ENCODE measurements at places on chromosomes 12 and 14.

DNA sequence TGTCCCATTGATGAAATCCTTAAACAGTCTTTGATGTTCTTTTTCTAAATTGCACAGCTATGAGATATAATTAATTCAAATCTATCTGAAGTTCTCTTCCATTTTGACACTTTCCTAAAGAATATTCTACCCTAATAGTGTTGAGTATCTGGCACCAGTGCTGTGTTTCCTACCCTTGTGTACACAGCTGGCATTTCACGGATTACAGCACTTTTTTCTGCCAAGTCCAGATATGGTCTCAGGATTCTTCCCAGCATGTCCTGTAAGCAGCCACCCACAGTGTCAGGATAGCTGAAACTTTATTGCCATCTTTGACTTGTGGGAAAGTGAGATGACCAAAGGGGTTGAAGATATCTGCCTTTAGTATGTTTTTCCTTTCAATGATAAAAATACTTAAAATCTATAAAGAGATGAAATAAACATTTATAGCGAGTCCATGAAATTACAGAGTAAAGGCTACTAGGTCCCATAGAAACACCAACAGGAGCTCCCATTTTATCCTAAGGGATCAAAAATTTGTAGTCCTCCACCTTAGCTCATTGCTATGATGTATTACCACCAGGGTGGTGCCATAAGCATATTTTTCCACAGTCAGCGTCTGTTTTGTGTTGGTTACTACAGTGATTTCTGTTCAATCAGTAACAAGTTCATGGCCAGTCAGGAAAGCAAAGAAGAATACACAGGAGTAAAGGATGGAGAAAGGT is 96.7 kb downstream of the TRHDE start:
- DNase-seq: no peak

GRCh38 chr12:64682572-64683277 is 72.4 kb downstream of the RASSF3 start:
- no peak for DNase-seq

- DNase-seq: no peak
Observed at GRCh38 chr14:55717621-55718020, 137.6 kb downstream of the KTN1 start.

DNA sequence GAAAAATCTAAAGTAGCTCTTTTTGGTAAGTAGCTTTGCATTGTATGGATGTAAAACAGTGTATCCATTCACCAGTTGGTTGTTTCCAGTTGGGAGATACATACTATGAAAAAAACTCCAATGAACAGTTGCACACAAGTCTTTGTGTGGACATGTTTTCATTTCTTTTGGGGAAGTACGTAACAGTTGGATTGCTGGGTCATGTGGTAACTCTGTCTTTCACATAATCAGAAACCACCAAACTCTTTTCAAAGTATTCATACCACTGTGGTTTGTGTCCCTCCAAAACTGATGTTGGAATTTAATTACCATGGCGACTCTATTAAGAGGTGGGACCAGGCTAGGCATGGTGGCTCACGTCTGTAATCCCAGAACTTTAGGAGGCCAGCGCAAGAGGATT is 58.9 kb upstream of the RESF1 start:
- no peak for DNase-seq

DNA sequence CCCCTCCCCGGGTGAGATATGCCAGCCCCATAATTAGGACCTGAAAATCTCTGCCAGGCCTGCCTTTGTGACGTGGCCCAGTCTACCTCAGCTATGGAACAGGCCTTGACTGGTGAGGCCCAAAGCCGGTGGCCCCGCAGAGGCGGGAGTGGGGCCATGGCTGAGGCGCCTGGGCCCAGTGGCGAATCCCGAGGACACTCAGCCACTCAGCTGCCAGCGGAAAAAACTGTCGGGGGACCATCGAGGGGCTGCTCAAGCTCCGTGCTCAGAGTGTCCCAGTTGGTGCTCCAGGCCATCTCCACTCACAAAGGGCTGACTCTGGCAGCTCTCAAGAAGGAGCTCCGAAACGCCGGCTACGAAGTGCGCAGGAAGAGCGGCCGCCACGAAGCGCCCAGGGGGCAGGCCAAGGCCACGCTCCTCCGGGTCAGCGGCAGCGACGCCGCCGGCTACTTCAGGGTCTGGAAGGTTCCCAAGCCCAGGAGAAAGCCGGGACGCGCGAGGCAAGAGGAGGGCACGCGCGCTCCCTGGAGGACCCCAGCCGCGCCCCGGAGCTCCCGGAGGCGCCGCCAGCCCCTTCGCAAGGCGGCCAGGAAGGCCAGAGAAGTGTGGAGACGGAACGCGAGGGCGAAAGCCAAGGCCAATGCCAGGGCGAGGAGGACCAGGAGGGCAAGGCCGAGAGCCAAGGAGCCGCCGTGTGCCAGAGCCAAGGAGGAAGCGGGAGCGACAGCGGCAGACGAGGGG is 21.4 kb downstream of the ZNF641 start:
- DNase-seq: no peak

- no peak for DNase-seq
Observed at GRCh38 chr14:95121911-95122620, 35.3 kb downstream of the DICER1 start.

GRCh38 chr14:23269193-23269592 is 16.7 kb downstream of the HOMEZ start:
- no peak for DNase-seq

DNA sequence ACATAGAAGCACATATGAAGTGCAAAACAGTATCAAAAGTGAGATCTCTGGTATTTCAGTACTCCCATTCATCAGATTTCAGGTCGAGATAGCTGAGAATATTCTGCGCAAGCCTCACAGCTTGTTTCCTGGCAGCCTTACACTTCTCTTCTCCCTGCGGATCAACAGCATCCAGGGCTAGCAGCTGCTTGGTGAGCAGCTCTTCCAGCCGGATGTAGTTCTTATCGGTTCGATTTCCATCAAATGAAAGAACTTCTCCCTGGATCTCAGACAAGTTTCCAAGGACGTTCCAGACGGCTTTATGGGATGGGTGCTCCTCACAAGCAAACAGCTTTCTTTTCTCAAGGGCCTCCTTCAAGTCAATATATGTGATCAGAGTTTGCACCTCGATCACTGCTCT is 2.7 kb downstream of the BAG5 start:
- no peak for DNase-seq

GRCh38 chr12:92140896-92141536 is 4.6 kb downstream of the BTG1 start:
- DNase-seq: no peak

GRCh38 chr14:24131549-24131966 is 1.1 kb downstream of the FITM1 start:
- no peak for DNase-seq

DNA sequence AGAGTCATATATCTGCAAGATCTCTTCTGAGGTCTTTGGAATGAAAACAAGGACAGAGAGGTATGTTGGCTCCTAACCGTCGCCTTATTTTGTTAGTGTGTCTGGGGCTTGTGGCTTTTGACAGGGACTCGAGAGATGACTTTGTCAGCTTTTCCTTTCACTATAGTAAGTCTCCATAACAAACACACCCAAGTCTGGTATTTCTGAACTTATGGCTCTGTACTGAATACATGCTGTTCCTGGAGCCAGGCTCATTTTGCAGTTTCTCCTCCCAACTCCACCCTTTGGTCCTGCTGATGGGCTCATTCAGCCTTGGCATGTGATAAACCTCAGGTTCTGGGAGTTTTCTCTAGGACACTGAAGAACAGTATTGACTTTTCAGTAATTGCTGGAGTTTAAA is 27.7 kb upstream of the TMED10 start:
- DNase-seq: no peak

DNA sequence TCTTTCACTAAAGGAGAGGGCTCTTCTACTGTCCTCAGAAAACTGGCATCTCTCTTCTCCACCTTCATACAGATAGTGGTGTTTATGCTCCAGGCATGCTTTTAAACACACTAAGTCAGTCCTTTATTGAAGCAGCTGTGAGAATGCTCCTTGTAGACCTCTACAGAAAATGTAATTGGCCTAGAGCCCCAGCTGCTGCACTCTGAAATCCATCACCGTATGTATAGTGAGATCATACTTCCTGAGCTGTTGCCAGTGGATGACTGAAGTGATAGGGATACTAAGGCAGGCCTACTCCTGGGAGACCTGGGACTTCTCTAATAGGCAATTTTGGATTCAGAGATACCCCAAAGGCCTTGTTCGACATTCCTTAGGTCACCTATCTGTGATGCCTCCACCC is 535.4 kb downstream of the RPS29 start:
- no peak for DNase-seq

GRCh38 chr14:61524936-61525292 is 170.4 kb upstream of the HIF1A start:
- DNase-seq: no peak

DNA sequence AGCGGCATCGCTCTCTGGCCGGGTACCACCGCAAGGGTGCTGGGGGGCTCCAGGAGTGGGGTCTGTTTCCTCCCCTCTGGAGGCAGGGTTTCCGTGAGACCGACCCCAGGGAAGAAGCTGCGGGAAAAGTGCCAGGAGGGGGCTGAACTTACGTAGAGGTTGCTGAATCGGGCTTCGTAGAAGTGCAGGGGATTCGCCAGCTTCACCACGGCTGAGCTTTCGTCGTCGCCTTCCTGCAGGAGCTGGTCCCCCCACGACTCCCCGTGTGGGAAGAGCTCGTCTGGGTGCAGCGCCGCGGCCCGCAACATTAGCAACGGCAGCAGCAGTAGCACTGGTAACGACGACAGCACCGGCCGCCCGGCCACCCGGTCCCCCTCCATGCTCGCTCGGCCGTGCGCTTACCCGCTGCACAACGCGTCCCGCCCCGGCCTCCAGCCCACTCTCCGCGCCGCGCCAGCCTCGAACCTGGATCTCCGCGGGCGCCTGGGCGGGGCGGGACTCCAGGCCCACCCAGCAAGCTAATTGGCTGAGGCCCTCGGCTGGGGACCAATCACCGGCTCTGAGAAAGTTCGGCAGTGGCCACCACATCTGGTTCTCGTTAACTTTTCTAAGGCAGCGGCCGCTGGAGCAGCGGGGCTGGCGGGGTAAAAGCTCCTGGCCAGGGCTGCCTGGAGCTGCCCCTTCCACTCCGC is at the start of gene NID2:
TSS of gene NID2 (minus strand) at position 445 of the 692 bp plus-strand sequence. CDS start at position 380, 65 bp downstream.
- DNase-seq: no peak

GRCh38 chr14:50476134-50476533 is 56.2 kb downstream of the MAP4K5 start:
- no peak for DNase-seq

DNA sequence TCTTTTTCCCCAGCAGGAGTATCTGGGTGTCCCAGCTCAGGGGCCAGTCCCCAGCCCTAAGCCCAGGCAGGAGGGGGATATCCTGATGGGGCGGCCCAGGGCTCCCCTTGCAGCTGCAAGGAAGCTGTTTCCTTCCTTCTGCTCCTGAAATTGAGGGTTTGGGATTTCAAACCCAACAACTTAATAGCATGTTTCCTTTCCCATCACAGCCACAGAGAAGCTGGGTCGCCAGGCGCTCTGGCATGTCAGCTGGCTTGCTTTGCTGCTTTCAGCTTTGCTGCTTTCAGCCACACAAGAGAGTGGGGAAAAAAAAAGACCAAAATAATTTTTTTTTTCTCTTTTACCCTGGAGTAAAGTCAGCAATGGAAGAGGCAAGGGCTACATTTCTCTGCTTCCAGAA is 30.0 kb downstream of the HVCN1 start:
- DNase-seq: no peak

DNA sequence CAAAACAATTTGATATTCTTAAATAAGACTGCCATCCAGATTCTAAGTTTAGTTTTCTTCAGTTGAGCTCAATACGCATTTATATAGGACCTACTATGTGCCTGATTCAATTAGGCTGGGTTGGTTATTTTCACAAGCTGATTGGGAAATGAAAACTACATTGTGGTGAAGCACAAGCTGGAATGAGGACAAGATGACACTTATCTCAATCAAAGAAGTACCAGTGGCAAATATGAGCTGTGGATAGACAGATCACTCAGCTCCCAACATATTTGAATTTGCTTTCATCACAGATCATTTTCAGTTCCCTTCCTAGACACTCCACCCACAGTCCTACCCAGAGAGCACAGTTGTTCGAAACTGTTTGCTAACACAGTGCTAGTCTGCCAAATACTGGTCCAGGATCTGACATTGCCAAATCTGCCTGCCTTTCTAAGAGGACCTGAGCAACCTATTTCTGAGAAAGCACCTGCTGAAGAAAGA is 74.7 kb downstream of the LLPH start:
- DNase-seq: no peak

DNA sequence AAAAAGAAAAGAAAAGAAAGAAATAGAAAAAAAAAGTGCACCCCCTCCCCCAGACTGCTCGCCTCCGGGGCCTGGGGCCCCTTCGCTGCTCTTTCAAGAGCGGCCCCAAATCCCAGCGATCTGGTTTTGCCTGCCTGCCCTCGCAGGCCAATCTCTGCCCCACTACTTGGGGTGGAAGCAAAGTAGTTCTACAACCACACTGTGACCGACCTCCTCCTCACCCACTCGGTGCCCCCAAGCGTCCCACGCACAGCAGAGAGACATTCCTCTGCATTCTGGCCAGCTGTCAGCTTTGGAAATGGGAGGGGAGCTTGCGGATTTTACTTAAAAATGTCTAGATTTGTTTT is 2.4 kb upstream of the TBX3 start:
- no peak for DNase-seq

- no peak for DNase-seq
Observed at GRCh38 chr12:131015581-131016337, 62.1 kb downstream of the ADGRD1 start.

Data from CD4-positive, alpha-beta T cell (primary cell).